ENCODE measurements at places on chromosomes 6 and 20.

- peak; percentile 39 for DNase-seq
Observed at GRCh38 chr20:34544109-34544796, 14.3 kb upstream of the MAP1LC3A start.

DNA sequence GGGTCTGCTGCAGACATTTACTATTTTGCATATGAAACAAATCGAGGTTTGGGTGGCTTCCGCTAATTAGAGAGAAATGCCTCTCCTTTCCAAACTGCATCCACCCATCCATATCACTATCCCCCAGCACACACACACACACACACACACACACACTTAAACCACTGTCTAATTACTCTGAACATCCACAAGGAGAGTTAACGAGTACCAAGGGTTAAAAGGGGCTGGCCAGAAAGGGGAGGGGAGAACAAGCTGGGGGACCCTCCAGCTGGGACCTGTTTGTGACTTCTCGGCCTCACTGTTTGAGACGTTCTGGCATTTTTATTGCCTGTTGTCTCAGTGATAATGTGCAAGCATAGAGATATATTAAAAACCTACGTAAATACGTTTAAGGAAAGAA, 261.2 kb downstream of the FOXC1 start:
- DNase-seq: no peak

GRCh38 chr6:47440719-47441118, 36.9 kb upstream of the CD2AP start:
- DNase-seq: no peak

DNA sequence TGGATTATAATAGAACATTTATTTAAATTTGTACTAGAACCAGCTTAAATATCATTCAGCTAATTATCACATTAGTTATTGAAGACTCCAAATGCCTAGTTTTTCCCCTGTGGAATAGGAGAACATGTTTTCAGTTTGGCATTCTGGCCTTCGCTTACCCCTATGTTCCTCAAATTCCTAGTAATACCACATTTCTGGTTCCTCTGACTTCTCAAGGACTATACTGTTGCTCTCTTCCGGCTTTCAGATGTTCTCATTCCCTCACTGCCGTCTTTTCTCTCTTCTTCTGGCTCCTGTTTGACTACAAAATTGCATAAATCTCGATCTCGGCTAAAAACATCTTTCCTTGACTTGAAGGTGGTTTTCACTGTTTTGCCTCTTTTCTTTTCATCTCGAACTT, 71.8 kb upstream of the KHDRBS2 start:
- no peak for DNase-seq

- DNase-seq: no peak
Observed at GRCh38 chr6:26028746-26029569, 58.3 kb upstream of the HFE start.

DNA sequence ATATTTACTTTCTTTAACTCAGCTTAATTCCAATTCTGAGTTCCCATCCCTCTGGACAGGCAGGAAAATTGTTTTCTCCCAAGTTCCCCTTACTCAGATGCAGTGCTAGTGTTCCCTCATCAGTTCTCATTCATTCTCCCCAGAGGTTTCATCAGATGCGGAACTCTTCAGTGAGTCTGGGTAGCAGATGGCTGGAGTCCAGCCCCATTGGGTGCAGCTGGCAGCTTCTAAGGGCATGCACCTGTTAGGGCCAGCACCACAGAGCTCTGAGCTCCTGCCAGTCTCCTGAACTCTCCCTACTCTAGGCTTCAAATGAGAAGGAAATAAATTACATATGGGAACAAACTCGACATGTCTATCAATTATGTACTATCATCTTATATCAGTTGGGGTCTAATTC, 76.6 kb downstream of the SOD2 start:
- DNase-seq: no peak

GRCh38 chr6:101458826-101459225, 65.3 kb downstream of the GRIK2 start:
- no peak for DNase-seq

GRCh38 chr6:24419526-24419925, 16.8 kb downstream of the MRS2 start:
- DNase-seq: no peak

DNA sequence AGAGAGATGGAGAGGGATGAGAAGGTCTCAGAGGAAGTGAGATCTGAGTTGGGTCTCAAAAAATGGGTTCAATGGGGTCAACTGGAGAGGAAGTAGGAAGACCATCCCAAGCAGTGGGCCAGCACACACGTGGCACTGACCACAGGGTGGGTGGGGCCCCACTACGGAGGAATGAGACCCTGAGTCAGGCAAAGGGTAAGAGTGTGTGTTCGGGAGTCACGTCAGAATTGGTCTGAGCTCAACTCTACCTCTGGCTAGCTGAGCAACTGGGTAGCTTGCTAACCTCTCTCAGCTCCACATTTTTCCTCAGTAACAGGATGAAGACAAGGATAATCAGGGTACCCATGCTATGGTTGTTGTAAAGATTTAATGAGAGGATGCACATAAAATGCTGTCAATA, 79.0 kb downstream of the TRERF1 start:
- DNase-seq: no peak

DNA sequence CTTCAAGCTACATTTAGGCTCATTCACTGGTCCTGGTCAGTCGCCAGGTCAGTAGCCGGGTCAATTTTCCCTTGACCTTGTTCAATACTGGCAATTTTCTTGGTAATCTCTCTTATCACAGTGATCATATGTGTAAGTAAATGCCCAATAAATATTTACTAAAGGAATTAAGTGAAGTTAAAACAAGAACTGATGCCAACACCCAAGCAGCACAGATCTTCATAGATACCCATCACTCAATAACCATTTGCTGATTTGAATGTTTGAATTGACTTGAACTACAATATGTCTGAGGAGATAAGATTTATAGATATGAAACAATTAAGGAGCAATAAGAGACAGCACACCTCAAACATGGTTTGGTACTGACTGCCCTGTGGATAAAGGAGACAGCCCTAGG, 100.8 kb upstream of the PREP start:
- DNase-seq: no peak

GRCh38 chr20:62606551-62607201, 35.6 kb upstream of the SLCO4A1 start:
- no peak for DNase-seq

DNA sequence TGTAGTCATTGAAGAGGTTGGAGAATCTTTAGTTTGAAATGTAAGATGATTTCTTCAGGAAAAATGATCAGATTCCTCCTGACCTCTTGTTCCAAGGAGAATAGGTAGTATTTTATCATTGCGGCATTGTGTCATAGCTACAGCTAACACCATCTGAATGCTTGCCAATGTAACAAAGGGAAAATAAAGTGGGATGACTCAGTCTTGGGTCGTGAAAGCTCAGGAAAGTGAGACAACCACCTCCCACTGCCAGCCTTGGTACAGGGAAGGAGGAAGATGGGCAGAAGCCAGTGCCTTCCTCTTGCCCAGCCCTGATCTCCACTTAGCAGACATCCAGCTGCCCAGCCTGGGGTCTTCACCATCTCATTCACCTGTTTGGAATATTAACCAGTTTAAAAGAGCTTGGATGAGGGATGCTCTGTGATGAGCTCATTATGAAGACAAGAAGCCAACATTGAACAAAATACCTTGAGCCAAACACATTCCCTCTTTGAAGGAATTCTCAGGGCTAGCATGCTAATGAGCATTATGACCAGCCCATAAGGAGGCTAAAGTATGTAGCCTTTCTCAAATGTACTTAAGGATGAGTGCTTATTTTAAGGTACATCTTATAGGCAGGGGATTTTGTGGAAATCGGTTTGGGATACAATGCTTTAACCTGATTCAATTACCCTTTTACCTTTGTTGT, 40.0 kb upstream of the APCDD1L start:
- DNase-seq: no peak

- no peak for DNase-seq
Observed at GRCh38 chr6:44271914-44272313, 1.7 kb downstream of the TMEM151B start.

DNA sequence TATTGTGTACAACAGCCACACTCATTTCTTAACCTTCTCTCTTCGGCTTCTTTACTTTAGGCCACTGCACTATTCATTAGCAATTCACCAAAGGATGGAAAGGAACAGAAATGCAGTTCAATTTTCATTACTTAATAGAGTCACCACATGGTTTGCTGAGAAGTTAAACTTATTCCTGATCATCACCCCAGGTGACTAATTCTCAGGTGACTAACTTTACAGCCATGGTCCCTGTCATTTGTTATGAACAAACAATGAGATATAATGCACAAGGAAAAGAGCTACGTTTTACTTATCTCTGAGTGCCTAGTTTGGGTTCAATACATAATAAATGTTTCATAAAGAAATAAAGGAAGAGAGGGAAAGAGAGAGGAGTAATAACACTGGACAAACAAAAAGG, 45.8 kb upstream of the DST start:
- no peak for DNase-seq

- no peak for DNase-seq
Observed at GRCh38 chr20:19765913-19766312, 7.9 kb downstream of the RIN2 start.

- DNase-seq: no peak
Observed at GRCh38 chr6:138372711-138373463, 4.8 kb upstream of the SMIM28 start.

- no peak for DNase-seq
Observed at GRCh38 chr6:41653691-41654090, 15.4 kb downstream of the MDFI start.

DNA sequence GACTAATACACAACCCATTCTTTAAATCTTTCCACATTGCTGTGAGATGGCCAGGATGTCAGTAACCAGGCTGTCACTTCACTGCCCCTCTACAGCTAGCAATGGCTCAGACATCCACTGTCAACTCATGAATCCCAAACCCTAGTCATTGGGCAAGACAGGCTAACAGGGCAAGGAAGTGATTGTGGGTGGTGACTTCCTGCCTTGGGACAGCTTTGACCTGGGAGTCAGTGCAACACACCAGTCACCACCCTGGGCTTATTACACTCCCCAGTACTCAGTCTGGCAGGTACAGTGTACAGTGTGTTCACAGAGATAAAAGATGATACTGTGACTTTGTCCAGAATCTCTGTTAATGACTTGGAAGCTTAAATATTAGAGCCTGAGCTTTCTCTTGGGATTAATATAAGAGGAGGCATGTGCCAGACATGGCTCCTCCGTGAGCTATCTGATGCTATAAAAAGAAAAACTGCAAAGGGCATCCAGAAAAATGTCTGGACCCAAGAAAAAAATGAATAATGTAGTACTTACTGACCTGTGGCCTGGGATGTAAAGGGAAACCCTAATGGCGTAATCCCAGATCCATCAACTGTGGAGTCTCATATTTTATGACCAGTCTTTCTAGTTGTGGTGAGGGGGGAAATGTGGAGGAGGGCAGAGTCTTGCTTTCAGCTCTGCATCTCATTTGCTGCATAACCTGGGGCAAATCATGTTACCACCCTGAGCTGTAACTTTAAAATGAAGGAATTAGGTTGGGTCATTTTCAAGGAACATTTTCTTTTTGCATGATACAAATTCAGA, 244.4 kb downstream of the SLC24A3 start:
- DNase-seq: no peak

GRCh38 chr6:135475292-135475886, 22.2 kb downstream of the AHI1 start:
- DNase-seq: no peak

DNA sequence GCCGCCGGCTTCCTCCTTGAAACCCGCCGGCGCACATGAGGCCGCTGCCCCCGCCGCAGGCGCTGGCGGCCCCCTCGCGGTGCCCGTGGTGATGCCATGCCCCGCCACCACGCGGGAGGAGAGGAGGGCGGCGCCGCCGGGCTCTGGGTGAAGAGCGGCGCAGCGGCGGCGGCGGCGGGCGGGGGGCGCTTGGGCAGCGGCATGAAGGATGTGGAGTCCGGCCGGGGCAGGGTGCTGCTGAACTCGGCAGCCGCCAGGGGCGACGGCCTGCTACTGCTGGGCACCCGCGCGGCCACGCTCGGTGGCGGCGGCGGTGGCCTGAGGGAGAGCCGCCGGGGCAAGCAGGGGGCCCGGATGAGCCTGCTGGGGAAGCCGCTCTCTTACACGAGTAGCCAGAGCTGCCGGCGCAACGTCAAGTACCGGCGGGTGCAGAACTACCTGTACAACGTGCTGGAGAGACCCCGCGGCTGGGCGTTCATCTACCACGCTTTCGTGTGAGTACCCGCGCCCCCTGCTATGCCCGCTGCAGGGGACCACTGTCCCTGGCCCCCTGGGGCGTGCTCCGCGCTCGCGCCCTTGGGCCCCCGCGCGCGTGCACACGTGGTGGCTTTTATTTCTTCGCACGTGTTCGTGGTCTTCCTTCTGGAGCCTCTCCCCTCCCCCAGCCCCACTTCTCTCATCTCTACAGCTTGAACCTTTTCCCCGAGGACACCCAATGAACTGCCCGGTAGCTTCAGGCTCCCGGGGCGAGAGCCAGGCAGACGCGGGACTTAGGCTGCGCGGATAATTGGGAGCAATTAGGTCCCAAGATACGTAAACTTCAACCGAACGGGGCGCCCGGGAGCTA, 453 bp downstream of the KCNQ5 start:
- DNase-seq: peak; percentile 69

- DNase-seq: no peak
Observed at GRCh38 chr6:35609588-35609987, 79.1 kb downstream of the FKBP5 start.

- DNase-seq: no peak
Observed at GRCh38 chr6:5457041-5457440, 195.7 kb downstream of the FARS2 start.

GRCh38 chr6:26594730-26595632, 1.8 kb upstream of the ABT1 start:
- peak; percentile 72 for DNase-seq

GRCh38 chr6:110185879-110186278, 5.7 kb downstream of the CDC40 start:
- DNase-seq: no peak

- DNase-seq: no peak
Observed at GRCh38 chr6:71080133-71080532, 123.3 kb upstream of the B3GAT2 start.

- peak; percentile 37 for DNase-seq
Observed at GRCh38 chr20:1324598-1325172, 4.3 kb downstream of the SDCBP2 start.

DNA sequence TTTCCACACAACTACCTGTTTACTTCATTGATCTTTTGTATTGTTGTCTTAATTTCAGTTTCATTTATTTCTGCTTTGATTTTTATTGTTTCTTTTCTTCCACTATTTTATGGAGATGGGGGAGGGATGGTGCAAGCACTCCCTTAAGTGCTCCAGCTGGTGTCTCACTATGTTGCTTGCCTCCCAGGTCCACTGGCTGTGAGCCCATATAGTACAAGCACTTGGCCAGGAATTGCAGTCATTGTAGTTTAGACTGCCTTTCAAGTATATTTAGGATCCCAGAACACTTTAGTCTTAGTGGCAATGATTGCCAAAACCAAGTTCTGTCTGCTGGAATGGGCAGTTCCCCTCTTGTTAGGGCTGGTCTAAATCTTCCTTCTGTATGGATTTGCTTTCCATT, 34.9 kb upstream of the MAN1A1 start:
- no peak for DNase-seq

- DNase-seq: no peak
Observed at GRCh38 chr20:51560042-51560441, 17.5 kb upstream of the NFATC2 start.

Measured in activated CD4-positive, alpha-beta T cell treated with anti-CD3 and anti-CD28 coated beads for 36 hours (primary cell).